ENCODE measurements at places on chromosomes 5 and 9.

- H3K27ac ChIP-seq = no peak overlapping the region
- no peaks in the 10 kb centered on the region for H3K36me3 ChIP-seq
Measured at GRCh38 chr9:104914466-104914865, 13.5 kb downstream of the ABCA1 start.

DNA sequence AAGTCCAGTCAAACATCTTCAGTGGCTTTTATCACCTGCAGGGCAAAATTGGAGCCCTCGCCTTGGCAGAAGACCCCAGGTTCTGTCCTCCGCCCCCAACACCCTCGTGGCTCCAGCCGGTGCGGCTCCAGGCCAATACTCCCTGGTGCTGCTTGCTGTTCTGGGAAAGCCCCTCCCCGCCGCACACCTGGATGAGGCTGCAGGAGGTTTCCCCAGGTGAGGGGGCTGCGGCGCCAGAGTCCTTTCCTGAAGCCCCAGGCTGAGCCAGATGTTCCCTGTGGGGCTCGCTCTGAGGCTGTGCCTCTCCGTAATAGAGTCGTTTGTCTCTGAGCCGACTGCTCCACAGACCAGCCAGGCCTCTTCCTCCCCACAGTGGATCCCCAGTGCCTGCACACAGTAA, 375.4 kb upstream of the IRX1 start:
- no peaks in the 10 kb centered on the region for H3K4me1 ChIP-seq
- H3K27ac ChIP-seq = no peak overlapping the region
- no peak overlapping the region for H3K4me3 ChIP-seq
- no peaks in the 10 kb centered on the region for H3K36me3 ChIP-seq
- no peaks in the 10 kb centered on the region for H3K27me3 ChIP-seq

- H3K27me3 ChIP-seq = no peaks in the 10 kb centered on the region
- H3K4me3 ChIP-seq = no peak overlapping the region
- DNase-seq = no peak
- no peak overlapping the region for H3K27ac ChIP-seq
Measured at GRCh38 chr9:107734256-107735013, 244.9 kb upstream of the KLF4 start.

DNA sequence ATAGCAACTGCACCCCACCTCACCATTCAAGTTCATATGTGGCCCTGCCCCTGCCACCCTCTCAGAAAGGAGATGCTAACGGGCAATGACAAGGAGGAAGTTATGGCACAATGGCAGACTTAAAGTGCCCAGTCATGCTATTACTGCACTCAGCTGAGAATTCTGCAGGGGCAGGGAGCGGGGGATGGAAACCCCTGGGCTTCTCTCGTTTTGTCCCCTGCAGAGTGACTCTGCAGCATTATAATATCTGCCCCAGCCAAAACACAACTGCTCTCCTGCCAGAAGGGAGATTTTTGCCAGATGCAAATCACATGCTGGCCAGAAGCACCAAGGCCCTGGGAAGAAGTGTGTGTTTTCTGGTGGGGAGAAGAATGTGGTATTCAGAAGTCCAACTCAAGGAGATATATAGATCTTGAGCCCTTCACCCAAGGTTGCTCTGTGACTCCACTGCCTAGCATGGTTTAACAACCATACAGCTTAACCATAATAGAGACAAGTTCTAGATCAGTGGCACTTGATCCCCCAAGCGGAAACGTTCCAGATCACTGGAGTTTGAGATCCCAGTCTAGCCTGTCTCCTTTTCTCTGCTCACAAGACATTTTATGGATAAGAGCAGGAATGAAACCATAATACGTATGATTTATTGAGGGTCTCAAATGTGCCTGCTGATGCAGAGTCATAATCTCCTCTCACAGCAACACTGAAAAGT, 207.0 kb upstream of the MAP3K1 start:
- peaks cover 9% of the 10 kb centered on the region for H3K4me1 ChIP-seq
- no peaks in the 10 kb centered on the region for H3K36me3 ChIP-seq
- no peak overlapping the region for H3K27ac ChIP-seq
- no peaks in the 10 kb centered on the region for H3K27me3 ChIP-seq

DNA sequence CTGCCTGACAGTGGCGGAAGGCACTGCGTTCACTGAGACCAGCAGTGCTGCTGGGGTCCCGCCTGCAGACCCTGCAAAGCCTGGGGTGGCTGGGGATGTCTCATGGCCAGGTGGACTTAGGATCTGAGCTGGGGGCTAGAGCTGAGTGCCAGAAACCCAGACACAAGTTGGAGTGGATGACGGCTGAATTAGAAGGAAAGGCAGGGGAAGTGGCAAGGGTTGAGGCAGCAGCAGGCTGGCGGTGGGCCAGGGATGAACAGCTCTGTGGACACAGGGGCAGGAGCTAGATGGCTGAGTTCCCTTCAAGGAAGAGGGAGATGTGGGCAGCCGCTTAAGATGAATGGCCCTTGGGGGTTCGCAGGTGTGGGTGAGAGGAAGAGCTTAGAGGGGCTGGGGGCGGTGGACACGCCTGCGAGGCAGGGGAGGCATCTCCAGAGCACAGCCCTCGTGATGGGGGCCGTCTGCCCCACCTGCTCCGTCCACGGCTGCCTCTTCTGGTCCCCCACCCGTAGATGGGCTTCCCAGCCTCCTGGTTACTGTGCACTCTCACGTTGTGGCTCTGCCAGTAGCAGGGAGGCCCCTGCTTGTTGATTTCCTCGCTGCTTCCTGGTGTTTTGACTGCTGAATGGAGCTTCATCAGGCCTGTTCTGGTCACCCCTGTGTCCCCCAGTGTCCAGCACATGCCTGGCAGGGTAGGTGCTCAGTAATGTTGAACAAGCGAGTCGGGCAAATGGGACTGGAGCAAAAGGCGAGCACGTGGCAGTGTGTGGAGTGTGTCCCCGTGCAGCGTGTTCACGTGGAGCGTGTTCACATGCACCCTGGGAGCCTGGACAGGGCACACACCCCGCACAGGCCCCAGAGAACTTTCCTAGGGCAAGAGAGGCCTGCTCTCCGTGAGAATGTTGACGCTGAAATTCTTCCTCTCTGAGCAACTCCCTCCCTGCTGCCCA, 168.2 kb downstream of the CACNA1B start:
- H3K4me3 ChIP-seq = no peak overlapping the region
- H3K36me3 ChIP-seq = no peaks in the 10 kb centered on the region
- H3K4me1 ChIP-seq = no peaks in the 10 kb centered on the region
- DNase-seq = no peak
- no peak overlapping the region for H3K27ac ChIP-seq
- H3K27me3 ChIP-seq = no peaks in the 10 kb centered on the region

DNA sequence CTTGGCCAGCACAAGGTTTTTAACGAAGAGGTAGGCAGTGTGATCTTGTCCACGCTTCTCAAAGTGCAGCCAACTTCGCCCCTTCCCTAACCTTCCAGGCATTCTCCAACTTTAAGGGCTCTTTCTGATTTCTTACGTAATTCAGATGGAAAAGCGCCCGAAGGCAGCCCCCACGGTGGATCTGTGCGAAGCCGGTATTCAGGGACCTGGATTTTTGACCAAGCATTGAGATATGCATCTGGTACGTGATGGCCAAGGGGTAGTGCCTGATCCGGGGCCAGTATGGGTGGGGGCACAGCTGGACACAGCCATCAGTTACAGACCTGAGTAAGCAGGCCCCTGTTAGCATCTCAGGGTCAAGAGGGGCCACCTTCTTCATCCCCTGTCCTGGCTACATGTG, 80.0 kb downstream of the AMBP start:
- DNase-seq = no peak
- no peaks in the 10 kb centered on the region for H3K4me1 ChIP-seq
- no peaks in the 10 kb centered on the region for H3K27me3 ChIP-seq
- H3K27ac ChIP-seq = no peak overlapping the region
- H3K36me3 ChIP-seq = peaks cover 31% of the 10 kb centered on the region

DNA sequence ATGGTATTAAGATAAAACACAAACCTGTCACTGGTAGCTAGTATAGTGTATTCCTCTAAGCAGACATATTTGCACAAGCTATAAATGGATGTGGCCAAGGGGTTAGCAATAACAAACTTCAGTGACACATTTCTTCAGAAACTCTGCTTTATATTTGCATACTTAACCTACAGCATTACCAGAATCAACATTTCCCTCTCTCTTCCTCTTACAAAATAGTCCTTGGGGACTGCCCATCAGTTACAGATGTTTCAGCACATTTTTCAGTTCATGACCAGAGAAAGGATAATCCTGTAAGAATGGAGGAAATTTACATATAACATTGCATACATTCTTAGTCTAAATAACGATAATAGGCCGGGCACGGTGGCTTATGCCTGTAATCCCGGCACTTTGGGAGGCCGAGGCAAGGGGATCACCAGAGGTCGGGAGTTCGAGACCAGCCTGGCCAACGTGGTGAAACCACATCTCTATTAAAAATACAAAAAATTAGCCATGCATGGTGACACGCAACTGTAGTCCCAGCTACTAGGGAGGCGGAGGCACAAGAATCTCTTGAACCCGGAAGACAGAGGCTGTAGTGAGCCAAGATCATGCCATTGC, 25.3 kb upstream of the SLC1A1 start:
- no peak overlapping the region for H3K4me3 ChIP-seq
- H3K36me3 ChIP-seq = no peaks in the 10 kb centered on the region
- no peaks in the 10 kb centered on the region for H3K27me3 ChIP-seq

DNA sequence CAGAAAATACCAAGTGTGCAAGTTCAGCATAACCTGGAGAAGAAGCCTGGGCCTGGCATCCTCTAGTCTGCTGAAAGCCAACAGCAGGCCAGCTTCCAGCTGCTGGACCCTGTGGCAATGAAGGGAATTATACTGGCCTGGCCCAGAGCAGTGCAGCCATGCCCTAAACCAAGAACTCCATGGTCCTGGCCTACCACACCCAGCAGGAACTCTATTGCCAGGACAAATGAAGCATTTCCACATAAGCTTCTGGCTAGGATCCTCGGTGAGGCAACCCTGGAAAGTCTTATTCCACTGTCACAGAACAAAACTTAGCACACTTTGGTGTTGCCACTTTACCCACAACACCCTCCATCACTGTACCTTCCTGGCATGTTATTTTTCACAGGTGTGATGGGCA, 35.5 kb downstream of the CDK5RAP2 start:
- no peak overlapping the region for H3K27ac ChIP-seq
- no peaks in the 10 kb centered on the region for H3K27me3 ChIP-seq
- H3K4me1 ChIP-seq = no peaks in the 10 kb centered on the region
- no peak overlapping the region for H3K4me3 ChIP-seq

- no peak for DNase-seq
- H3K27ac ChIP-seq = no peak overlapping the region
- no peaks in the 10 kb centered on the region for H3K27me3 ChIP-seq
Measured at GRCh38 chr9:68683433-68683832, 21.6 kb upstream of the PIP5K1B start.

DNA sequence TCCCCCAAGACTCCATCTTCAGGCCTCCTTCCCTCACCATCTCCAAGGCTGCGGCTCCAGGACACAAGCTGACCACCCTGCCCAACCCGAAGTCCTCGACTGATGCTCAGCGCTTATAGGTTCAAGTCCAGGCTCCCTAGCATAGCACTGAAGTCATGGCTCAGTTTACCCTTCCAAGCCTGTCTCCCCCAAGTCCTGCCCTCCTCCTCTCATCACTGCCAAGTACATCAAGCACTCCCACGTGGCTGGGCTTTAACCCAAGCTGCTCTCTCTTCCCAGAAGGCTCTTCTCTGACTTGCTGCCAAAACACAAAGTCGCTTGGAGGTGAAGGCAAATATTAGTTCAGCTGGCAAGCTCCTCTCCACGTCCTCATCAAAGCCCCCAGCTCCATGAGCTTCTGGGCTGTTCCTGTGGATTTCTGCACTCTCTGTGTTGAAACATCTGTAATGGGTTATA, 22.1 kb upstream of the MARCHF6 start:
- DNase-seq = no peak
- no peaks in the 10 kb centered on the region for H3K36me3 ChIP-seq
- H3K4me3 ChIP-seq = no peak overlapping the region

GRCh38 chr5:36060420-36060887, 6.2 kb downstream of the UGT3A2 start:
- H3K27me3 ChIP-seq = peaks cover 11% of the 10 kb centered on the region
- DNase-seq = no peak
- no peaks in the 10 kb centered on the region for H3K36me3 ChIP-seq
- H3K27ac ChIP-seq = no peak overlapping the region
- peaks cover 9% of the 10 kb centered on the region for H3K4me1 ChIP-seq
- H3K4me3 ChIP-seq = no peak overlapping the region

GRCh38 chr9:17380126-17380861, 198.6 kb upstream of the SH3GL2 start:
- H3K4me1 ChIP-seq = no peaks in the 10 kb centered on the region
- no peak overlapping the region for H3K4me3 ChIP-seq
- no peak for DNase-seq
- H3K36me3 ChIP-seq = no peaks in the 10 kb centered on the region
- H3K27me3 ChIP-seq = no peaks in the 10 kb centered on the region

- H3K36me3 ChIP-seq = no peaks in the 10 kb centered on the region
- peaks cover 10% of the 10 kb centered on the region for H3K27me3 ChIP-seq
- no peak overlapping the region for H3K27ac ChIP-seq
Measured at GRCh38 chr9:117411547-117411946, 3.3 kb downstream of the ASTN2 start.

- no peak for DNase-seq
- no peaks in the 10 kb centered on the region for H3K27me3 ChIP-seq
- peaks cover 4% of the 10 kb centered on the region for H3K4me1 ChIP-seq
- no peak overlapping the region for H3K27ac ChIP-seq
- H3K36me3 ChIP-seq = no peaks in the 10 kb centered on the region
- no peak overlapping the region for H3K4me3 ChIP-seq
Measured at GRCh38 chr5:91332267-91333045, 50.7 kb downstream of the ARRDC3 start.

- no peaks in the 10 kb centered on the region for H3K27me3 ChIP-seq
- H3K36me3 ChIP-seq = no peaks in the 10 kb centered on the region
- no peak overlapping the region for H3K27ac ChIP-seq
- no peaks in the 10 kb centered on the region for H3K4me1 ChIP-seq
- no peak overlapping the region for H3K4me3 ChIP-seq
- no peak for DNase-seq
Measured at GRCh38 chr5:30324083-30324482, 869.4 kb upstream of the CDH6 start.

DNA sequence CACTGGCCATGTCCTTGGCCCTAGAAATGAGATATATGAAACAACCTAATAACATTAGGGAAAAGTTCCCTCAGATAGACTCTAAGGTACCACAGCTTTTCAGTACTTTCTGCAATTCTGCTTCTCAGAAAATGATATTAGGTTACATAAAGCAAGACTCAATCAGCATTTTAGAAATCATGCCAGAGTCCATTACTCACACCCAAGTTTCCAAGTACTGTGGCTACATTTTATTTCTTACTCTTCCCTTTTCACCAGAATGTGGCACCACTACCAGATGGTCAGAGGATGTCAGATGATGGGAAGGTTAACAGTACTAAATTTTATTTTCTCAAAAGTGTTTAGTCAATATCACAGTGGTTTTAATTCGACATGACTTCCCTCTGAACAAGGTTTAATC, 217.2 kb downstream of the MLLT3 start:
- H3K27ac ChIP-seq = no peak overlapping the region
- no peak overlapping the region for H3K4me3 ChIP-seq
- H3K4me1 ChIP-seq = peaks cover 6% of the 10 kb centered on the region
- no peaks in the 10 kb centered on the region for H3K27me3 ChIP-seq
- no peaks in the 10 kb centered on the region for H3K36me3 ChIP-seq

- no peaks in the 10 kb centered on the region for H3K27me3 ChIP-seq
- peaks cover 3% of the 10 kb centered on the region for H3K4me1 ChIP-seq
- no peak for DNase-seq
- H3K36me3 ChIP-seq = peaks cover 21% of the 10 kb centered on the region
Measured at GRCh38 chr9:113985968-113986585, 92.0 kb downstream of the AMBP start.

GRCh38 chr5:129499208-129499852, 39.2 kb downstream of the ADAMTS19 start:
- no peak overlapping the region for H3K4me3 ChIP-seq
- H3K4me1 ChIP-seq = peaks cover 1% of the 10 kb centered on the region
- H3K27ac ChIP-seq = no peak overlapping the region
- H3K27me3 ChIP-seq = no peaks in the 10 kb centered on the region
- H3K36me3 ChIP-seq = no peaks in the 10 kb centered on the region

All from neuronal stem cell (in vitro differentiated cells).